ENCODE measurements at places on chromosomes 1 and 21. TPM values are rescaled to one million over a fixed set of nuclear protein-coding genes. Genes with fewer than 3 reads are reported as not detected.

RIPPLY3 gene
- not detected for total RNA-seq

CENPL gene
- total RNA-seq: 19.6 TPM

AMY2A gene
- not detected for total RNA-seq

ADGRL4 gene
- total RNA-seq: 13.4 TPM

EFCAB14 gene
- total RNA-seq: 64.5 TPM

FMO2 gene
- total RNA-seq: 4.7 TPM

PTP4A2 gene
- 248 TPM for total RNA-seq

All from spinal cord (tissue), 10 donors.